ENCODE measurements at places on chromosomes 1 and 21.

DNA sequence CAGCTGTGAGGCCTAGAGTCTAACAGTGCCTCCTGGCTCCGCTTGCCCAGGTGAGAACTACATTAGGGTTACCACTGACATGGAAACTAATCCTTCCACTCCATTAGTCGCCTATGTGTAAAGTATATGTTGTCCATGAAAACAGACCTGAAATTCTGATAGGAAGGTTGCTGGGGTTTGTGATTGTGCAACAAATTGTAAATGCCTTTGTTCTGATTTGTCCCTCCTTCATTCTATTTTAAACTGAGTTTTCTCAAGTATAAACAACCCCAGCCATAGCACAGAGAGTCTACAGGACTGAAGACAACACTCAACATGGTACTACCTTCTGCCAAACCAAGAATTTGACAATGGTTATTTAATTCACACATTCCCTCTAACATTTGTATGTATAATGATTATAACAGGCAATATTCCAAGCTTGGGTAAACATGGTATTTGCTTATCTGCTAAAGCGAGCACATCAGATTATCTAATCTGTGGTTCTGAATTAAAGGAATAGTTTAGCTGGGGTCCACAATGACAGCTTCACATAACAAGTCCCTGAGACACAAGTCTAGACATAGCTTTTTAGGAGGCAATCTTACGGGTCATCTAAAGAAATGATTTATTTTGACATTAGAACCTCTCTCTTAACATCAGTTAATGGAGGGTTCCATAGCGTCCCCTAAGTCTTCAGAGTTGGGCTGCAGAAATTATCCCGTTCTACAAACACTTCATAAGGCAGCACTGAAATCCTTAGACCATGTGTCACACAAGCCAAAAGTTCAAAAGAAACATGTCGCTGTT is 633.0 kb downstream of the SMYD3 start:
- no peak overlapping the region for H3K4me3 ChIP-seq
- no peak for DNase-seq
- H3K4me1 ChIP-seq = no peaks in the 10 kb centered on the region
- H3K27me3 ChIP-seq = no peaks in the 10 kb centered on the region

DNA sequence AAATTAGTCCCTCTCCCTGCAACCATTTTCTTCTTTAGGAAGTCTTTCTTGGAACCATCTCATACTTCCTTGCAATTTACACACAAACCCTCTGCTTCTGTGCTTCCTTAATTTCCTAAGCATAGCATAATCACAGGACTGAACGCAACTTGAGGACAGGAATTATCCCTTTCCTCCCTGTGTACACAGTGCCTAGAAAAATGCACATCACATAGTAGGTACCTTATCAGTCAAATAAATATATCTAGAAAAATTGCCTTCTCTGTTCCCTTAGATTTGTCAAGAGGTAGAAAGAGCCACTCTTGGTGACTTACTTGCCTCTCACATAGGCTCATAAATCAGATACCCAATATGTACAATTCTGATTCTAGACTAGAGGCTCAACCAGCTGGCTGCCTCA is 4.9 kb downstream of the ASPM start:
- DNase-seq = no peak
- peaks cover 4% of the 10 kb centered on the region for H3K36me3 ChIP-seq
- H3K4me3 ChIP-seq = no peak overlapping the region
- no peaks in the 10 kb centered on the region for H3K27me3 ChIP-seq
- H3K4me1 ChIP-seq = peaks cover 10% of the 10 kb centered on the region

- peaks cover 32% of the 10 kb centered on the region for H3K27me3 ChIP-seq
- no peak overlapping the region for H3K27ac ChIP-seq
- no peaks in the 10 kb centered on the region for H3K36me3 ChIP-seq
- DNase-seq = no peak
These were observed 54.7 kb upstream of the DNAH14 start for GRCh38 chr1:224874775-224875174.

DNA sequence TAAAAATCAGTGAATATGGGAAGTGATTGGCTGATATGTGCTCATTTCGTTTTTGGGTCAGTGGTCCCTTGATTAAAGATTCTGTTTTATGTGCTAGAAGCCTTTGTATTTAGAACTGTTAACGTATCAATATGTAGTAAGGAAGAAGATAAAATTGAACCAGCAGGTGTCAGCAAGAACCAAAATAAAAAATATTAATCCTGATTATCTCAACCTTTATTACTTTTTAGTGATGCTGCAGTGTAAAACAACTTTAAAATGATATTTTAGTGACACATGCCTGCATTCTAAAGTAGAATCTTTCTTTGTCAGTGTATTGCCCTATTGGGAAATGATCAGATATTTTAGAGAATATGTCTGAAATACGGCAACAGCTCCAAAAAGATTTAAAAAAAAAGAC is 49.5 kb downstream of the NEK7 start:
- peaks cover 4% of the 10 kb centered on the region for H3K36me3 ChIP-seq
- no peak overlapping the region for H3K27ac ChIP-seq
- H3K4me3 ChIP-seq = no peak overlapping the region
- no peak for DNase-seq
- H3K4me1 ChIP-seq = peaks cover 59% of the 10 kb centered on the region

GRCh38 chr1:154860156-154860870 is 9.8 kb downstream of the KCNN3 start:
- H3K27ac ChIP-seq = no peak overlapping the region
- peaks cover 5% of the 10 kb centered on the region for H3K36me3 ChIP-seq
- peaks cover 70% of the 10 kb centered on the region for H3K27me3 ChIP-seq
- H3K4me1 ChIP-seq = peaks cover 19% of the 10 kb centered on the region

- H3K4me1 ChIP-seq = peaks cover 8% of the 10 kb centered on the region
- no peak overlapping the region for H3K27ac ChIP-seq
- H3K27me3 ChIP-seq = peaks cover 23% of the 10 kb centered on the region
- no peak overlapping the region for H3K4me3 ChIP-seq
- DNase-seq = no peak
- H3K36me3 ChIP-seq = no peaks in the 10 kb centered on the region
These were observed 11.4 kb downstream of the PPFIA4 start for GRCh38 chr1:203037509-203038190.
